T-cell (primary cell): ENCODE measurements at places on chromosomes 2 and 18. TPM values are rescaled to one million over a fixed set of nuclear protein-coding genes. Genes with fewer than 3 reads are reported as not detected.

DNA sequence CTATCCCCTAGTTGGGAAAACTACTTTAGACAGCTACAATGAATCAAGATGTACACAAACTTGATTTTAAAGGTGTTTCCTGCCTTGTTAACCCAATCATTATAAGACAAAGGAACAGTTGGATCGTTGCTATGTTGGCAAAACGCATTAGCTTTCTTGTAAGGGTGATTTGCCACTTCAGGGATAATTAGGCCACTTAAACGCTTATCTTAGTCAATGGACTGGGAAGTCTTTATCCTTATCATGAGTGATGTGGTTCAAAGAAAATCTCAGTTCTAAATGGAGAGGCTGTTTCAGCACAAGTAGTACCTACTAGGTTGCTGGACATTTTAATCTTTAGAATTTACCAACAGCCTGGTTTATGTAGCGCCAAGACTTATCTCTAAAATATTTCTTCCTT lies 406.1 kb upstream of the MEX3C start:
- H3K27me3 ChIP-seq, result no peaks in the 10 kb centered on the region
- no peak for DNase-seq
- no peaks in the 10 kb centered on the region for H3K36me3 ChIP-seq
- H3K27ac ChIP-seq, result no peak overlapping the region
- no peak overlapping the region for H3K4me3 ChIP-seq

DNA sequence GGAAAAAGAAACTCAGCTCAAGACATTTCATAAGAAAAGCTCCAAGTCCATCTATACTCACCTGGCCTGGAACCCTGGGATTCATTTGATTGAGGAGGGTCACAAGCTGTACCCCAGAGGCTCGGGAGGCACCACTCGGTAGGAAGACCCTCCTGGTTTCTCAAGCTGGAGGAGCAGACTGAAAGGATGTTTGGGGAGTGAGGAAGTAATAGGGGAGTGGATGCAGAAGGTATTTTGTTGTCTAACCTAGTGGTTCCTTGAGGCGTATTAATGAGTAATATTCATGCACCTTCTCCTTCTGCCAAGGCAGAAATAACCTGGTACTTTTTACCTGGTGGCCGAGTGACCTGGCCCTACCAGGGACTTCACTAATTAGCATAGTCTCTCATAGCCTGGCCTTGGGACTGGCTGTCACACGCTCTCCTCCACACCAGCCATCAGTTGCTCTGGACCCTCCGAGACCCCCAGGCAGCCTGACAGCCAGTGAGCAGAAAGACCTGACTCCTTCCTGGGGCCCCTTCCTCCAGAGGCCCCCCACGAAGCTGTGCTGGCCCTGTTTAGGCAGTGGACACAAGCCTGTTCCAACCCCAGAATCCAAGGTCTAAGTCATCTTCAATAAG lies 161.4 kb downstream of the BCL2 start:
- DNase-seq, result no peak
- peaks cover 97% of the 10 kb centered on the region for H3K4me1 ChIP-seq
- no peaks in the 10 kb centered on the region for H3K27me3 ChIP-seq
- peak overlapping the region; percentile 58 for H3K4me3 ChIP-seq

GRCh38 chr18:49898421-49898820 lies 85.1 kb upstream of the ACAA2 start:
- DNase-seq, result peak; percentile 56
- no peak overlapping the region for H3K27ac ChIP-seq
- no peaks in the 10 kb centered on the region for H3K36me3 ChIP-seq

GRCh38 chr2:37378411-37378810 lies 34.0 kb downstream of the QPCT start:
- H3K4me3 ChIP-seq, result no peak overlapping the region
- no peak overlapping the region for H3K27ac ChIP-seq
- H3K27me3 ChIP-seq, result peaks cover 2% of the 10 kb centered on the region
- H3K36me3 ChIP-seq, result no peaks in the 10 kb centered on the region

DNA sequence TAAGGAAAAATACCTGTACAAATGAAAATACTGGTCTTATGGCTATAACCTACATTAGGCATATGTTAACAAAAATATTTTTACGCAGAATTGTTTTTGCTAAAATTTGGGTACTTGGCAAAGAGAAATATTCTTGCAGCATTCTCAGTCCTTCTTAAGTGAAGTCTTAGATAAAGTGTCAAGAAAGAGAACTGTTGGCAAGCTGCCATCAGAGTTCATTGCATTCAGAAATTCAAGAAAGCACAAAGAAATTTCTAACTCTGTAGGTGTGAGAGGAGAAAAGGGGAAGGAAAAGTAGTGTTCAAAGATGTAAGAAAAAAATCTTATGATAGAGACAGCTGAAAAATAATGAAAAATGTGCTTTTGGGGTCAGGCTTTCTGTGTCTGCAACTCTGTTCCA lies 86.7 kb downstream of the IRS1 start:
- H3K4me1 ChIP-seq, result no peaks in the 10 kb centered on the region
- no peaks in the 10 kb centered on the region for H3K36me3 ChIP-seq
- no peak overlapping the region for H3K4me3 ChIP-seq
- no peak overlapping the region for H3K27ac ChIP-seq
- peaks cover 3% of the 10 kb centered on the region for H3K27me3 ChIP-seq

DNA sequence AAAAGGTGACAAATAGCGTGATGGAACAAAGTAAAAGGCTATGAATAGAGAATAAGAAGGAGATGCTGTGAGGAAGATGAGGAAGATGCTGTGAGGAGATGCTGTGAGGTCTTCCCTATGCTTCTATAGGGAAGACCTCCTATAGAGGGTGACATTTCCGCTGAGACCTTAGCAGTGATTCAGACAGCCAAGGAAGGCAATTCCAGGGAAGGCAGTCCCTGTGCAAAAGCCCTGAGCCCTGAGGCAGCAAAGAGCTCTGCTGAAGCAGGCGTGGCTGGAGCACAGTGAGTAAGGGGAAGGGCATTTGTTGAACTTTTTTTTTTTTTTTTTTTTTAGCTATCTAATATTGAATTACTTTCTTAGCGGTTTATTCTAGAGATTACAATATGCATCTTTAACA lies 142.7 kb upstream of the FOSL2 start:
- H3K27me3 ChIP-seq, result no peaks in the 10 kb centered on the region
- H3K4me1 ChIP-seq, result peaks cover 10% of the 10 kb centered on the region
- H3K27ac ChIP-seq, result no peak overlapping the region
- peaks cover 2% of the 10 kb centered on the region for H3K36me3 ChIP-seq
- DNase-seq, result no peak
- H3K4me3 ChIP-seq, result no peak overlapping the region

DNA sequence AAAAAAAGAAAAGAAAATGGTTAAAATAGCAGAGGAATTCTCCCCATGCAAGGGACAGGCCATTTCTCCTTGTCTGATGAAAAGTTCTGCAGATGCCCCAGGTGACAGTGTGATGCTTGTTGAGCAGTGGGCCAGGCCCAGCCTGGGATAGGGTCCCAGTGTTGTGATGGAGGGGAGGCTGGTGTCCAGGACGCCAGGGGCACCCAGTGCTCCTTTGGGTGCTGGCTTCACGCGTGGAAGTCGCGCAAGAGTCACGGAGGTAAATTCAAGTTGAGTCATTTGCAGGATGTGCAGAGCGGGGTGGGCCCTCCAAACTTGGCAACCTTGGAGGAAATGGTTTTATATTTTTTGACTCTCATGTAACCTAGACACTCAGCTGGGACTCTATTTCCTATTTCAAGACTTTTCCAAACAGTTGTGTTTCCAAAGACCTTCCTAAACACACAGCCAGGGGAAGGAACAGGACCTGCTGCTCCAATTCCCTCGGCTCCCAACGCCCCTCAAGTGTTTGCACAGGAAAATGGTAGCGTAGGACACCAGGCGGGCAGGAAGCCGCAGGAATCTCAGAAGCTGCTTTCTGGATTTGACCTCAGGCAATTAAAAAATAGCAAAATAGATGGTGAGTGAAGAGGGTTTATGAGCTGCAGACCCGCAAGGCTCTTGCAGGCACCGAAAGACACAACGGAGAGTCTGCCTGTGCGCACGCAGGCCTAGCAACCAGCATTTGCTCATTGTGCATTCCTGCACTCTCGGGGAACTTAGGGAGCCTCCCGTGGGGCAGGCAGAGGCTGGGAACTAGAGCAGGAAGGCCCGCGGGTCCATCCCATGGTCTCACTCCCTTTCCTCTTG lies 107.1 kb upstream of the ODC1 start:
- H3K4me3 ChIP-seq, result no peak overlapping the region
- no peak overlapping the region for H3K27ac ChIP-seq
- H3K4me1 ChIP-seq, result no peaks in the 10 kb centered on the region

DNA sequence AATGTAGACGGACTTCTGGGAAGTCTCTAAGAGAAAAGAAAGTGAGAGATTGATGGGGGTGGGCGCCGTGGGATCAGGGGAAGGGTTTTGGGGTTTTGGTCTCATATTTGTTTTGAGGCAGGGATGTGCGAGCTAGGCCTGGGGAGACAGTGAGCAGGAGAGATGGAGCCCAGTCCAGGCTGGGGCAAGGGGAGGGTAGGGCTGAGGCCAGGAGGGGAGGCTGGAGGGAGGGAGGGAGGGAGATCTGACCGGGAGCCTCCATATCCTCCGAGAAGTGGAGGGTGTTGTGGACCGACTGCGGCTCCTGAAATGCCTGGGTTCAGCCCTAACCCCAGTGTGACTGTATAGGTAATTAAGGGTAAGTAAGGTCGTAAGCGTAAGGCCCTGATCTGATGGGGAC lies 72.8 kb upstream of the ODC1 start:
- DNase-seq, result no peak
- H3K27ac ChIP-seq, result no peak overlapping the region
- H3K4me3 ChIP-seq, result no peak overlapping the region
- H3K36me3 ChIP-seq, result no peaks in the 10 kb centered on the region

DNA sequence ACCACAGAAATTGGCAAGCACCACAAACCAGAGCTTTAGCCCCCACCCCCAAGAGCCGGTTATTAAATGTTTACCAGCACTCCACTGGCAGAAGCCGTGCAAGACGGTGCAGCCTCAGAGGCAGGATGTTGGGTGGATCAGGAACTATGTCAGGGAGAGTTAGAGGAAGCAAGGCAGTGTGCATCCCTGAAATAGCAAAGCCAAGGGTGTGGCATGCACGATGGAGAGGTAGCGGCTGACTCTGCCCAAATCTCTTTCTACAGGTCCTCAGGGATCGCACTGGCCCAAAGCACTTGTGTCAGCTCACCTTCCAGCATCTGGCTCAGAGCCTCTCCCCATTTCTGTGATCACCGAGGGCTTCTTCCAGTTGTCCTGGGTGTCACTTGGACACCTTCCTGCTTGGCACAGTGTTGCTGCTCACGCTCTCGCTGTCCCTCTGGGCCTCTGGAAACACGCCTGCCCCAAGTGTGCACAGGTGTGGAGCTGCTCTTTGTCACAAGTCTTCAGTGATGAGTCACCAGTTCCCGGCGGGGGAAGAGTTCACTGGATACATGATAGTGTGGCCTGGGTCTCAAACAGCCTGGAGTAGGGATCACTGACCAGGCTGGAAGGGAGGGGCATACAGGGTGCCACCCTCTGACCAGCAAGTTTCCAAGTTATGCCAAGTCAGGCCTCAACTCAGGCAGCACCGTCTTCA lies 17.3 kb upstream of the B3GNT7 start:
- no peaks in the 10 kb centered on the region for H3K27me3 ChIP-seq
- no peak overlapping the region for H3K4me3 ChIP-seq
- H3K36me3 ChIP-seq, result no peaks in the 10 kb centered on the region
- no peak for DNase-seq

Gene PLB1
- total RNA-seq, result 2.5 TPM

Gene SERPINB11
- total RNA-seq, result not detected

Gene FAHD2A
- 28.2 TPM for total RNA-seq

Gene VWC2L
- not detected for total RNA-seq

Gene GNAL
- total RNA-seq, result 0.75 TPM

Gene SP100
- 271 TPM for total RNA-seq
